ENCODE measurements at places on chromosomes 6 and 20. TPM values are rescaled to one million over a fixed set of nuclear protein-coding genes. Genes with fewer than 3 reads are reported as not detected.

SUN5 gene
- not detected for total RNA-seq

EYA4 gene
- total RNA-seq = not detected

C6orf47 gene
- 32.2 TPM for total RNA-seq

SEL1L2 gene
- not detected for total RNA-seq

C6orf163 gene
- total RNA-seq = 3.4 TPM

- DNase-seq = no peak
- no peaks in the 10 kb centered on the region for H3K36me3 ChIP-seq
- no peaks in the 10 kb centered on the region for H3K4me1 ChIP-seq
Observed at GRCh38 chr6:140744659-140745320, 1370.3 kb upstream of the CITED2 start.

GRCh38 chr20:2761885-2762284 is 38.5 kb downstream of the CPXM1 start:
- no peaks in the 10 kb centered on the region for H3K36me3 ChIP-seq
- no peak for DNase-seq
- no peaks in the 10 kb centered on the region for H3K4me1 ChIP-seq
- H3K27ac ChIP-seq = no peak overlapping the region

- DNase-seq = no peak
- H3K36me3 ChIP-seq = no peaks in the 10 kb centered on the region
- peaks cover 7% of the 10 kb centered on the region for H3K4me1 ChIP-seq
- H3K27me3 ChIP-seq = peaks cover 16% of the 10 kb centered on the region
Observed at GRCh38 chr20:46207793-46208192, 89.7 kb downstream of the CD40 start.

GRCh38 chr6:33390767-33391277 is 801 bp upstream of the KIFC1 start:
- no peak for DNase-seq
- H3K4me1 ChIP-seq = peaks cover 35% of the 10 kb centered on the region
- H3K36me3 ChIP-seq = peaks cover 27% of the 10 kb centered on the region
- no peaks in the 10 kb centered on the region for H3K27me3 ChIP-seq
- H3K4me3 ChIP-seq = peak overlapping the region; percentile 94

DNA sequence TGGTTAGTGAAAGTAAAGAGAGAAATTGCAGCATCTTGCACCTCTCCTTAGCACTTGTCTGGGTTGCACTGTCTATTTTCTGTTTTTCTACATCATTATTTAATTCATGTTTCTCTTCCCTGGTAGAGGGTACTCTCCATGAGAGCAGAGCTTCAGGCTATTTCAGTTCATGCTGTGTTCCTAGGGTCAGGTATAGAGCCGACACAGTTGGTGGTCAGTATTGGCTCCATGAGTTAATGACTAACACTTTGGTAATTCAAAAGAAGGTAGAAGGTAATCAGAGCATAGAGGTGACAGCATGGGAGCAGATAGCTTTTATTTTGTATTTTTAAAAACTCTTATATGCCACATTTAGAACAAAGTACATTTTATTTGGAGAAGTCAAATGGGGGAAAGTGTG is 42.7 kb downstream of the RIMS1 start:
- no peak overlapping the region for H3K27ac ChIP-seq
- no peak overlapping the region for H3K4me3 ChIP-seq
- DNase-seq = no peak
- H3K36me3 ChIP-seq = no peaks in the 10 kb centered on the region
- H3K4me1 ChIP-seq = no peaks in the 10 kb centered on the region

- no peaks in the 10 kb centered on the region for H3K27me3 ChIP-seq
- peaks cover 14% of the 10 kb centered on the region for H3K4me1 ChIP-seq
- no peak for DNase-seq
Observed at GRCh38 chr20:31760519-31761240, 21.6 kb downstream of the TPX2 start.

Measured in activated naive CD8-positive, alpha-beta T cell treated with anti-CD3 and anti-CD28 coated beads, Interleukin-2, amount 10 ng/mL, durations not matched to agents 7 days and 5 days (primary cell).